Fibroblast of the aortic adventitia (primary cell): ENCODE measurements at places on chromosomes 11 and 22.
A peak's percentile ranks its signal among the peaks of the same experiment; 100 is the strongest.

GRCh38 chr22:41341990-41342389 is 39.8 kb upstream of the TEF start:
- no peak for DNase-seq

GRCh38 chr22:48925450-48925849 is 902.2 kb downstream of the BRD1 start:
- no peak for DNase-seq

GRCh38 chr11:125275905-125276618 is 111.5 kb downstream of the PKNOX2 start:
- peak; percentile 94 for DNase-seq

DNA sequence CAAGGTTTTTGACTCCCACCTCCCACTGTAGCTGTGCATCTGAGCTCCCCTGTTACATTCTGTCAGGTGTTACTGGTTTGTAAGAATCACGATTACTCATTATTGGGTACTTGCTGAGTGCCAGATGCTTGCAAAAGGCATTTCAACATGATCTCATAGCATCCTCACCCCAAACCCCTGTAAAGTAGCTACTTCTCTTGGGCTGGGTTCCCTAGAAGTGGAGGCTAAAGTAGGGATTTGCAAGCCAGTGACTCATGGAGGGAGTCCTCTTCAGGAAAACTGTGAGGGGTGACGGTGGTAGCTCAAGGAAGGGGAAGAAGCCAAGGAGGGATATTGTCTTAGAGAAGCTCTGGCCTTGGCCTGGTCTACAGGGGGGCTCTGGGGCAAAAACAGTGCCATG is 78.6 kb downstream of the TIMP3 start:
- DNase-seq, result peak; percentile 76

DNA sequence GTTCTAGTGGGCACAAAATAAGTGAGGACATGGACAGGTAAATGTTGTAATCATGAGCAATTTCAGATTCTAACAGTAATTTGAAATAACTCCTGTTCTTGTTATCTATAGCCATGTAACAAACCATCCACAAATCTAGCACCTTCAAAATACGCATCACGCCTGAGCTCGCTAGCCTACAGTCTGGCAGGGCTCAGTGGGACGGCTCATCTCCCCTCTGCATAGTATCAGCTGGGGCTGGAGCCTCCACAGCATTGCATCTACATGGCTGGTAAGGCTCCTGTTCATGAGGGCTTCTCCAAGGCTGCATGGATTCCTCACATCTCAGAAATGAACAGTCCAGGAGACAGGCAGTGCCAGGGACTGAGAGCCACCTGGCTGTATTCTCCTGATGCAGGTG is 112.6 kb downstream of the KCNQ1 start:
- no peak for DNase-seq

GRCh38 chr11:64132191-64132771 is 33.6 kb downstream of the MACROD1 start:
- no peak for DNase-seq

- peak; percentile 99 for DNase-seq
These were observed at the start of gene NAT10 for GRCh38 chr11:34105079-34105956. NAT10 (plus strand) TSS chr11:34105629; CDS start chr11:34108226, 2,597 bp downstream.

DNA sequence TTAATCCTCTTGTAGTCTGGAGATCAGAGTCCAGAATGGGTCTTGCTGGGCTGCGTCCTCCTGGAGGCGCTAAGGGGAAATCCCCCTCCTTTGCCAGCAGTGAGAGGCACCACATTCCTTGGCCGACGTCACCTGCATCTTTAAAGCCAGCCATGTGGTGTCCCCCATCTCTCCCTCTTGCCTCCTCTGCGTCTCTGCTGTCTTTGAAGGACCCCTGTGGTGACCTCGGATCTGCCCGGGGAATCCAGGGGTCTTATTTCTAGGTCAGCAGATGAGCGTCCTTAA is 27.2 kb upstream of the PARVB start:
- no peak for DNase-seq

GRCh38 chr11:3123761-3124733 is 41.1 kb downstream of the OSBPL5 start:
- peak; percentile 96 for DNase-seq

DNA sequence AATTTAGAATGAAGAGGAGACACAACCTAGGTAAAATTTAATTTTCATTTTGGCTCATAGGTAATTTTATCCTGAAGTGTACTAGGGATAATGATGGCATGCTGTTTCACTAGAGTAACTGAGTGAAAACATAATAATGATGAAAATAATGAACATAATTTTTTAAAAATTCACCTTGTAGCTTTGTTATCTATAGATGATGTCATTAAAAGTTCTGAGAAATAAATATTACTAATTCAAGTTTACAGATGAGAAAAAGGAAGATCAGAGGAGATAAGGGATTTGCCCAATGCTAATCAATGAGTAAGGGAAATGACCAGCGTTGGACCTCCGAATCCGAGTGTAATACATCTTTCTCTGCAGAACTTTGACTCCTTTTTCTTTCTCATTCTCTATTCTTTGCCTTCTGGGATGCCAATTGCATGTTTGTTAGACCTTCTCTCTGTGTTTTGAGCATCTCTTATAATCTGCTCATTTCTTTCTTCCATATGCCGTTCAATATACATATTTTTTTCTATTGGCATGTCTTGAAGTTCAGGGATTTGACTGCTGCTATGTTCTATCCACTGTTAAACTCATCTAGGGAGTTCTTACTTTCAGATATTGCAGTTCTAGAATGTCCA is 186.5 kb downstream of the SNX19 start:
- DNase-seq, result no peak

DNA sequence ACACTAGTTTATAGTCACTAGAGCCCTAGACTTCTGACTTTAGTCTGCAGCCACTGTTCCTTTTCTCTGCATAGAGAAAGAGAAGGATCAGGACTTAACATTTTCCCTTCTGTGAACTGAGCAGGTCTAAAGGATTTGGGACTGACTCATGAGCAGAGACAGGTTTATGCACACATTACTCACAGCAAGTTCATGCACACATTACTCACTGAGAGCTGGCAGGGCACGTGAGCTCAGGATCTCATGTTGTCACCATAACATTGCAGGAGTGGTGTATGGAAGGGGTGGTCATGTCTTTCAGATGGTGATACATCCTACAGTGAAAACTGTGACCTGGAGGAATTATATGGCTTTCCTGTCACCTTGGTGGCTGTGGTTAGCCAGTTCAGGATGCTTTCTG is 56.4 kb downstream of the CEP164 start:
- peak; percentile 73 for DNase-seq

DNA sequence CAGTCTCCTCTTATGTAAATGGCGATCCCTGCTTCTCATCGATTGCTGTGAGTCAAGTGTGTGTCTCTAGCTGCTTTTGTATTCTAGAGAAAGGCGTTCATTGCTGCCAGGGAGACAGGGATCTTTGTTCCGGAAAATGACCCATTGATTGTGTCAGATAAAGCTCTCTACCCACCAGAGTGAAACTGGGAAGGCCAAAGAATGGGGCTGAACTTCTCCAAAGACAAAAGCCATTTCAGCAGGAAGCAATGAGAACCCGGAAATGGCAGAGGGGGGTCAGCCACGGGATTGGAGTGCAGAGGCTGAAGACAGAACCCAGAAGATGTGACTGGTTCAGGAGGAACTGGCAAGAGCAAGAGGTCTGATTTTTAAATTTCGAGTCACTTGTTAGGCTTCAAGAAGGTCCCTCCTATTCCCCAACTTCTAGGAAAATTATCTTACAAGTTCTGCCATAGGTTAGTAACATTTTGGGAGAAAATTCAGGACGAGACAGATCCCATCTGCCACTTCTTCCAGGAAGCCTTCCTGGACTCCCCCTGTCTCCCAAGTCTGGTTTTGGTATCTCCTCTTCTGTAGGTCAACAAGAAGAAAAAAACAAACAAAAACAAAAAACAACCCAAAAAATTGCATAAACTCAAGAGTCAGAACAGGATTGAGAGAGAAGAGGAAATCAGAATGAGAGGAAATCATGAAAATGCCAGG is 110.6 kb downstream of the NECTIN1 start:
- DNase-seq, result no peak

DNA sequence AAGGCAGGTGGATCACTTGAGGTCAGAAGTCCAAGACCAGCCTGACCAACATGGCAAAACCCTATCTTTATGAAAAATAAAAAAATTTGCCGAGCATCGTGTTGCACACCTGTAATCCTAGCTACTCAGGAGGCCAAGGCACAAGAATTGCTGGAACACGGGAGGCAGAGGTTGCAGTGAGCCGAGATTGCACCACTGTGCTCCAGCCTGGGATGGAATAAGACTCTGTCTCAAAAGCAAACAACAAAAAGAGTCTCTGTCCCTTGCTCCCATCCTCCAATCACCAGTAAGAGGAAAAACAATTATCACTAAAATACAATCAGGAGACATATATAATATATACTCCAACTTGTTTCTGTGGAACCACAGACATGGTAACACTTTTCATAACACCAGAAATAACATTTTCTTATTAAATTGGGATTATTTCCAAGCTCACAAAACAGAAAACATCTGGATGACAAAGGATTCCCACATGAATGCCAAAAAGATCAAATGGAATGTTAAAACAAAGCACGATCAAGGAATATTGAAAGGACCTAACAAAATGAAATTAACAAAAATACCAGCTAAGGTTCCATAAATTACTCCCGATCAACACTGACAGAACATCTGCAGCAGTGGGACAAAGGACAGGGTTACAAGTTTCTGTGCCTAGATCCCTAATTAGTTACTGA is 15.2 kb downstream of the FCHSD2 start:
- DNase-seq, result peak; percentile 53

GRCh38 chr11:130370845-130371590 is 56.3 kb upstream of the ZBTB44 start:
- DNase-seq, result no peak

- DNase-seq, result peak; percentile 92
These were observed 46.0 kb upstream of the PARVA start for GRCh38 chr11:12331239-12331874.

- no peak for DNase-seq
These were observed 36.0 kb downstream of the CD6 start for GRCh38 chr11:61007383-61007955.

DNA sequence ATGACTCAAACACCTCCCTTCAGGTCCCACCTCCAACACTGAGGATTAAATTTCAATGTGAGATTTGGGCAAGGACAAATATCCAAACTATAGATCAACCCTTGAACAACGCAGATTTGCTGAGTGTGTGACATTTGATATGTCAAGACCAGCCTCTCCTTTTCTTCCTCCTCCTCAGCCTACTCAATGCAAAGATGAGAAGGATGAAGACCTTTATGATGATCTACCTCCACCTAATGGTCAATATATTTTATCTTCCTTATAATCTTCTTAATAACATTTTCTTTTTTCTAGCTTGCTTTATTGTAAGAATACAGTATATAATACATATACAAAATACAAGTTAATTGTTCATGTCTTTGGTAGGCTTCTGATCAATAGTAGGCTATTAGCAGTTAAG is 67.5 kb upstream of the MPPED2 start:
- no peak for DNase-seq

DNA sequence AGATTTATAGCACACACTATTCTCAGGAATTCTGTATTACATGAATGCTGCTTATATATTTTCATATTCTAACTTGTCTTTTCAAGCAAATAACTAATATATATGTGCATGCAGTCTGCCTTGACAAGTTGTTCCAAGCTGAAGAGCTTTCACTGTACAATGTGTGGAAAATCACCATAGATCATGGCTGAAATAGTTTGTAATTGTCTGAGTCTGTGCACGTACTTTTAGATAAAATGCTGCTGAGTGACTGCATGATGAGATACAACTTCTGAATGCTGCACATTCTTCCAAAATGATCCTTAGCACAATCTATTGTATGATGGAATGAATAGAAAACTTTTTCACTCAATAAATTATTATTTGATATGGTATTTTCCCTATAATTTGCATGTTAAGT is 58.9 kb downstream of the SLC5A12 start:
- no peak for DNase-seq

DNA sequence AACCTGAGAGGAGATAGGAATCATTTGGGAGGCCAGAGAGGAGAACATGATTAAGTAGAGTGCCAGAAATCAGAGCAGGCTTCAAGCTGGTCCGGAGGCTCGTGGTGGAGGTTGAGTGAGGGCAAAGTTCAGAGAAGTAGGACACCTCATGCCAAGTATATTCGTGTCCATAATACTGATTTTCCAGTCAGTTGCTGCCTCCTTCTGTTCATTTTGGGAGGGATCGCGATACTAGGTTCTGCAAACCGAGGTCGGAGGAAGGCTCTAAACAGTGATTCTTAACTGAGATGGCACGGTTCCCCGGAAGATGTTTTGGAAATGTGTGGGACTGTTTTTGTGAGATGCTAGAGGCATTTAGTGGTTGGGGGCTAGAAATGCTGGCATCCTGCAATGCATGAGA is 13.6 kb upstream of the CD3E start:
- peak; percentile 9 for DNase-seq

GRCh38 chr11:17747131-17747955 is 12.8 kb downstream of the KCNC1 start:
- DNase-seq, result no peak

GRCh38 chr11:35654711-35655110 is 7.9 kb upstream of the TRIM44 start:
- DNase-seq, result no peak

- peak; percentile 67 for DNase-seq
These were observed 13.8 kb upstream of the TEF start for GRCh38 chr22:41367680-41368542.

DNA sequence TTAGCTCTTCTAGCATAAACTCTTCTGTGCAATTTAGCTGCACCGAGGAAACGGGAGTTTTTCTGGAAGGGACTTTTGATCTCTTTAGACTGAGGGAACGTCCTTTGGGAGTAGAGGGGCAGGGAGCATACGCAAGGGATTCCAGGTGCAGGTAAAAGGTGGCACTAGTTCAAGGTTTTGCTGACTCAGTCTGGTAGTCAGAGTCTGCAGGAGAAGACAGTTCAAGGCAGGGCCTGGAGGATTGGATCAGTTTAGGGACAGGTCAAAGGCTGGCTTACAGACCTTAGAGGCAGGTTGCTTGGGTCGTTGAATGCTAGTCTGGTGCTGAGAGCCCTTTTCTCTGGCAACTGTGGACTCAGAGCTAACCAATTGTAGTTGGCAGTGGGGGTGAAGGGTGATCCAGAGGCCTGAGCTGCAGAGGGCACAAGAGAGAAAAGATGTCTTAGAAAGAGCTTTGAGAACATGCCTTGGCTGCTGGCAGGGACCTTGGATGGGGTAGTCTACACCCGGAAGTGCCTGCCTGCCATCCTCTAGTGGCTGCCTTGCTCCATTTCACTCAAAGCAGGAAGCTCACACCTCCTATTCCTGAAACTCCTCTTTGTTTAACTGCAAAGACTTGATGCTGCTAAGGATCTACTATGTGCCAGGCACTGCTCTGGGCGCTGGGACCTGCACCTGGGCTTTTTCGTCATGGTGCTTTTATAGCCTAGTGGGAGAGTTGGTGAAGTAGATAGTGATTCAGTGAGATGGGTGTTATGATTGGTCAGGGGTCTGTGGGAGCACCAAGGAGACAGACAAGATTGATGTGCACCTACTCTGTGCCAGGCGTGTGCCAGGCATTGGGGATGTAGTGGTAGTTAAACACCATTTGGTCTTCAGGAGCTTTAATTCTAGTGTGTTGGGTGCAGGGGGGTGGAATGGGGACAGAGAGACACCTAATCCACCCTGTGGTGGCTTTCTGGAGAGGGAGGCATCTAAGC is 17.1 kb downstream of the MIAT start:
- no peak for DNase-seq
